ENCODE measurements at places on chromosomes 7 and 10. TPM values are rescaled to one million over a fixed set of nuclear protein-coding genes. Genes with fewer than 3 reads are reported as not detected.

DNA sequence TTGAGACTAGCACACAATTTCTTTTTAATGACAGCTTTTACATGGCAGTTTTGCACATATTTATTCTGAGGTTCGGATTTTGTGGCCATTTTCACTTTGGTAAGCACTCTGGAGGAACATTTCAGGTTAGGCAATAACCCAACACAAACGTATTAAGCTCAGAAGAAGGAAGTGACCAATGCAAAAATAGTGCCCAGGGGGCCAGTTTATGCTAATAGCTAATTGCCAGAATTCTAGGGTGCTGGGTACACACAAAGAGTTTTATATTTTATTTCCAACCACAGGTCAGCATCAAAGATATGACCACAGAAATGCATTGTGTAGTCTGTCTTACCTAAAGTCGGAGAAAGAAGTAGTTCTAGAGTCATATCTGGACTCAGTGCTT, 8.4 kb upstream of the AGR2 start:
- H3K27me3 ChIP-seq = no peaks in the 10 kb centered on the region
- no peak for DNase-seq
- H3K27ac ChIP-seq = no peak overlapping the region
- H3K4me3 ChIP-seq = no peak overlapping the region
- no peaks in the 10 kb centered on the region for H3K4me1 ChIP-seq

- H3K27ac ChIP-seq = peak overlapping the region; percentile 3
- H3K4me3 ChIP-seq = no peak overlapping the region
Observed at GRCh38 chr10:110774069-110775019, 97.4 kb upstream of the PDCD4 start.

DNA sequence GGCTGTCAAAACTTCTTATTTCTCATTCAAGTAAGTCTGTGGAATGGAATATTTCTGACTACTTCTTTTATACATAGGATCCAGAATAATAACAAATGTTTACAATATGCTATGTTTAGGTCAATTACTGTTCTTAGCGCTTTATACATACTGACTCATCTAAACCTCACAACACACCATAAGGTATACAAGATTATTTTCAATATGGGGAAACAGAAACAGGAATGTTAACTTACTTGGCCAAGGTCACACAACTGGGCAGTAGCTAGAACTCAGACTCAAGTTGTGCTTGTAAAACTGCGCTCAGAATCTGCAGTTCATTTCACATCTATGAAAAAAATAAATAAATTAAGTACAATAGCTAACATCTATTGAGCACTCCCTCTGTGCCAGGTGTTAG, 168.0 kb downstream of the GNAI1 start:
- no peak overlapping the region for H3K4me3 ChIP-seq
- H3K27me3 ChIP-seq = no peaks in the 10 kb centered on the region
- peaks cover 3% of the 10 kb centered on the region for H3K4me1 ChIP-seq
- H3K27ac ChIP-seq = no peak overlapping the region
- DNase-seq = no peak

- H3K4me1 ChIP-seq = no peaks in the 10 kb centered on the region
- no peaks in the 10 kb centered on the region for H3K36me3 ChIP-seq
- no peak for DNase-seq
- no peaks in the 10 kb centered on the region for H3K27me3 ChIP-seq
Observed at GRCh38 chr7:80467069-80467468, 44.8 kb downstream of the GNAT3 start.

- no peaks in the 10 kb centered on the region for H3K27me3 ChIP-seq
- no peak for DNase-seq
- H3K4me1 ChIP-seq = peaks cover 27% of the 10 kb centered on the region
- no peak overlapping the region for H3K27ac ChIP-seq
- H3K4me3 ChIP-seq = no peak overlapping the region
Observed at GRCh38 chr7:74057216-74057925, 26.2 kb upstream of the LIMK1 start.

- peaks cover 3% of the 10 kb centered on the region for H3K4me1 ChIP-seq
- H3K27ac ChIP-seq = no peak overlapping the region
- no peak overlapping the region for H3K4me3 ChIP-seq
- no peak for DNase-seq
- H3K27me3 ChIP-seq = no peaks in the 10 kb centered on the region
Observed at GRCh38 chr10:43216931-43217562, 49.8 kb downstream of the RASGEF1A start.

DNA sequence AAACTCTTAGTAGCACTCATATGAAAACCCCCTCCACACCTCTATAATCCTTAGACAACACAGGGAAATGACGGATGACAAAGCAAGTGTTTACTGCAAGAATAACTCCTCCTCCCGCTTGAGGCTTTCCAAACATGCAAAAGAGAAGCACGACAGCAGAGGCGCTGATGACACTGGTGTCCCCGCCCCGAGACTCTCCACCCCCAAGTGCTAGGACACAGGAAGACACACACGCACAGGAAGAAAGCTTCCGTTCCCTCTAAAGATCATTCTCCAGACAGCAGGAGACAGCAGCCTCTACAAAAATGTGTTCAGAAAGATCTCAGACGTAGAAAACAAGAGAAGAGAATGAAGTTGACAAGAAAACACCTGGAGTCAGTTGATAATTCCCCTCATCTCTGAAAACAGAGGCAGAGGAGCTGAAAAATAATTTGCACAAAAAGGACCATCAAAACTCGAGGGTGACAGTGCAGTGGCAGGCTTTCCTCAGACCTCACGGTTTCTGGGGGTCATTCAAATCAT, 90.2 kb downstream of the DLG5 start:
- peaks cover 23% of the 10 kb centered on the region for H3K4me1 ChIP-seq
- H3K4me3 ChIP-seq = no peak overlapping the region
- no peaks in the 10 kb centered on the region for H3K27me3 ChIP-seq
- no peak for DNase-seq
- H3K27ac ChIP-seq = peak overlapping the region; percentile 30
- peaks cover 84% of the 10 kb centered on the region for H3K36me3 ChIP-seq

Gene LIPM
- total RNA-seq = not detected

Gene POMZP3
- total RNA-seq = 6.4 TPM

Gene TMEM225B
- total RNA-seq = not detected

Gene ASB4
- not detected for total RNA-seq

Gene COL1A2
- 83.4 TPM for total RNA-seq

Data from sigmoid colon (tissue), 7 donors.